ENCODE measurements at places on chromosomes 11 and 22. TPM values are rescaled to one million over a fixed set of nuclear protein-coding genes. Genes with fewer than 3 reads are reported as not detected.

- DNase-seq = peak; percentile 12
- H3K27ac ChIP-seq = peak overlapping the region; percentile 100
- no peaks in the 10 kb centered on the region for H3K36me3 ChIP-seq
- no peak overlapping the region for H3K4me3 ChIP-seq
- no peaks in the 10 kb centered on the region for H3K27me3 ChIP-seq
Measured at GRCh38 chr22:46062971-46063631, 86.1 kb upstream of the WNT7B start.

- peaks cover 53% of the 10 kb centered on the region for H3K4me1 ChIP-seq
- no peak overlapping the region for H3K4me3 ChIP-seq
- H3K27me3 ChIP-seq = no peaks in the 10 kb centered on the region
- no peak for DNase-seq
- peak overlapping the region; percentile 100 for H3K27ac ChIP-seq
Measured at GRCh38 chr22:35301372-35301874, 1.7 kb downstream of the TOM1 start.

DNA sequence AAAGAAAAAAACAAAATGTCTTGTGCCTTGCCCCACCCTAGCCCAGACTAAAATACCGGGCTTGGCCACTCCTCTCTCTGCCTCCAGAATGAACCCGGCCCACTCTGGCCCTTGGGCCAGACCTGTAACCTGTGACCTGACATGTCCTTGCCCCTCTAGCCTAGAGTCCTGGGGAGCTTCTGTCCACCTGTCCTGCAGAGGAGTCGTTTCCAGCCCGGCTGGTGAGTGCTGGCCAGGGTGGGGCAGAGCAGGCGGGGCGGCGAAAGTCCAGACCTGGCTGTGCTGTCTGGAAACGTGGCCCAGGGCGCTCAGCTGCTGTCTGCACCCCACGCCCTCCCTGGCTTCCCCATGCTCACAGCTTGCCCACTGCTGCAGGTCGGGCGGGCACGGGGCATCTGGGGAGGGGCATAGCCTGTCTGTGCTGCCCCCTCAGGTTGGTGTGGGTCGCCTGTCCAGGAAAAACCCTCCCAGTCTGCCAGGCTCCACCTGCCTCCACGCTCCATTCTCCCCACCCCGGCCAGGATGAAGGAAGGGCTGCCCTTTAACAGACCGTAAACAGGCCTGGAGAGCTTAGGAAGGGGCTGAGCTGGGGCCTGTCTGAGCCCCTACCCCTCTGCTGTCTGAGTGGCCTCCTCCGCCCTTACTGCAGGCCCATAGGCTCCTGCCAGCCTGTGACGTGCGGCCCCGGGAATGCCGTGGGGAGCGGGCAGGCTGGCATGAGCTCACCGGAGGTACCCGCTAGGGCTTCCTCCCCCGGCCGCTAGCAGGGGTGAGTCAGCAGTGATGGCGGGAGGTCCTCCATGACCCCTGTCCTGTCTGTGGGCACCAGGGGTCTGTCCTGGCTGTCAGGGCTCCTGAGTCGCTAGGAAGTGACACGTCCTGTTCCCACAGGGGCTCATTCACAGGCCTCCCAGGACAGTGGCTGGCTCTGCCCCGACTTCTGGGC lies 1.9 kb downstream of the CD151 start:
- H3K4me1 ChIP-seq = peaks cover 92% of the 10 kb centered on the region
- peaks cover 40% of the 10 kb centered on the region for H3K36me3 ChIP-seq
- H3K4me3 ChIP-seq = peak overlapping the region; percentile 52
- DNase-seq = peak; percentile 93
- no peaks in the 10 kb centered on the region for H3K27me3 ChIP-seq

- no peaks in the 10 kb centered on the region for H3K36me3 ChIP-seq
- DNase-seq = no peak
- H3K27me3 ChIP-seq = no peaks in the 10 kb centered on the region
- no peak overlapping the region for H3K4me3 ChIP-seq
- H3K4me1 ChIP-seq = no peaks in the 10 kb centered on the region
Measured at GRCh38 chr22:25942115-25942855, 200.3 kb downstream of the MYO18B start.

DNA sequence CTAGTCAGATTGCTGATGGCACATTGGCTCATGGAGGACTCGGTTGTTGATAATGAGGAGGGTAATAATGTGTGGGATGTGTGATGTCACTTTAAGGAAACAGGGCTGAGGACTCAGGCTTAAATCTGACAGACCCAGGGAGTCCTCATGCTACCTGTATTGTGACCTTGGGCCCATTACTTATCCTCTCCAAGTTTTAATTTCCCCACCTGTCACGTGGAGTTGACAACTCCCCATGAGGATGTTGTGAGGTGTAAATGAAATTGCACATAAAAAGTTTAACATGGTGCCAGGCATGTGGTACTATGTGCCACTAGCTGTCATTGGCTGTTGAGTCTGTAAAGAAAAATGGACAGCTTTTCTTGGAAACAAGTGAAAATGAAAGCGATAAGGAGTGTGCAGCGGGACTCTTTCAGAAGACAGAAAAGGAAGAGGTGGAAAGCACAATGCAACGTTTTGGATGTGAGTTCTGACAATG lies 15.3 kb downstream of the IL10RA start:
- peaks cover 35% of the 10 kb centered on the region for H3K4me1 ChIP-seq
- no peak for DNase-seq
- H3K4me3 ChIP-seq = no peak overlapping the region
- H3K27ac ChIP-seq = peak overlapping the region; percentile 77
- peaks cover 4% of the 10 kb centered on the region for H3K36me3 ChIP-seq

GRCh38 chr11:2452321-2453012 lies 7.7 kb downstream of the KCNQ1 start:
- no peaks in the 10 kb centered on the region for H3K36me3 ChIP-seq
- H3K27me3 ChIP-seq = no peaks in the 10 kb centered on the region
- no peak for DNase-seq
- H3K4me3 ChIP-seq = no peak overlapping the region
- H3K4me1 ChIP-seq = peaks cover 9% of the 10 kb centered on the region

DNA sequence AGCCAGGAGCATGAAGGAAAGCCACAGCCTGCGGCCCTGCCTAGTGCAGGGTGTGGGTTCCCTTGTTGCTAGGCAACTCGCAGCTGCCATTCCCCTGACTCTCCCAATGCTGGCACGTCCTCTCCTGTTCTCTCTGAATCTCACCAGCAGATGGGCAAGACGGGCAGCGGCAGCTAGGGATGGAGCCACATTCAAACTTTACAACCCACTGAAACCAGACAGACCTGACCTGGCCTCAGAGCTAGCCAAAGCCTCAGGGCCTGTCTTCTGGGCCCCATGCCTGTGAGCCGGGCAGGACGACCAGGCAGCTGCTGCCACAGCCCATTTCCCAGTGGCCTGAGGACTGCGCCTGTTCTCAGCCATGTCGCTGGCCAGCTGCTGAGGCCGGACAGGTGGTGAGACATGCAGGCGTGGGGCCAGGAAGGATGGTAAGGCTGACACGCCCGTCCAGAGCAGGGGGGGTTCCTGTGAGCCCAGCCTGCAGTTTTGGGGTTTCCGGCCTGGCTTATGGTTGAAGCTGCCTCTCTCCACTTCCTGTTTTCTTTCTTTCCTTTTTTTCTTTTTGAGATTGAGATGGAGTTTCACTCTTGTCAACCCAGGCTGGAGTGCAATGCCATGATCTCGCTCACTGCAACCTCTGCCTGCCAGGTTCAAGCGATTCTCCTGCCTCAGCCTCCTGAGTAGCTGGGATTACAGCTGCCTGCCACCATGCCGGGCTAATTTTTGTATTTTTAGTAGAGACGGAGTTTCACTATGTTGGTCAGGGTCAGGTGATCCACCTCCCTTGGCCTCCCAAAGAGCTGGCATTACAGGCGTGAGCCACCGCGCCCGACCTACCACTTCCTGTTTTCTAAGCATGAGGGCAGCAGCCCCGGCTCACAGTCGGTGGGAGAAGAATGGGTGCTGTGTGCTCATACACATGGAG lies 4.1 kb downstream of the SUN2 start:
- H3K4me1 ChIP-seq = peaks cover 50% of the 10 kb centered on the region
- no peaks in the 10 kb centered on the region for H3K27me3 ChIP-seq
- peak overlapping the region; percentile 98 for H3K27ac ChIP-seq
- H3K4me3 ChIP-seq = peak overlapping the region; percentile 12
- DNase-seq = no peak

SCARF2 gene
- total RNA-seq = 14.0 TPM

OR8D1 gene
- not detected for total RNA-seq

UBQLN3 gene
- total RNA-seq = 1.0 TPM

PGA5 gene
- 0.30 TPM for total RNA-seq
